ENCODE measurements at places on chromosomes 3 and 15.
A peak's percentile ranks its signal among the peaks of the same experiment; 100 is the strongest.

DNA sequence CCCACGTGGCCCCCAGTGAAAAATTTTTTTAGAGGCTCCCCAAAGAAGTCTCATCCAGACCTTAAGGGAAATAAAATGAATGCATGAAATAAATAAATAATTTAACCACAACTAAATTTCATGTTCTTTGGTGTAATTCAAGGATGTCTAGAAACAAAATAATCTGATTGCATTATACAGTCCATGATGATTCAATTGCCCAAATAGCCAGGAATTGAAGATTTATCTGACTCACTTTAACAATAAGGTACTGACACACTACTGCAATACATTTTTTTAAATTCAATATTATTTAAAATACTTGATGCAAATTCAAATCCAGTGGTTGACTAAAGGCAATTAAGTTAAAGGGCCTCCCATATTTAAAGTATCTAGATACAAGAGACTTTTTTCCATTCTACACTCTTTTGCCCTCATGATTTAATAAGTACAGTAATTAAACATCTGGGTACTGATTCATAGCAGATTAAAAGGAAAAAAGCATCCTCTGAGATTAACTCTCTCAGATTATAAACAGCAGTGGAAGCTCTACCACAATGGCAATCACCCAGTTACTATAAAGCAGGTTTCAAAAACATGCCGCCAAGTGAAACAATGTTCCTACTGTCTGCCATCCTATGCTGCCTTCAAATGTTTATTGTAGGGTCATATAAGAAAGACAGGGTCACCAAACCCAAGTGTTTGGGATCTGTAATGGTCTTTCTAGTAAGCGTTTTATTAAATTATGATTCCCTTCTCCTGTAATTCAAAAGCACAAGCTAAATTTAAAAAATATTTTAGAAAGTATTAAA is 9.9 kb downstream of the UQCC5 start:
- no peak for DNase-seq

- no peak for DNase-seq
Measured at GRCh38 chr15:76149291-76149915, 89.6 kb downstream of the TMEM266 start.

GRCh38 chr15:98560338-98560737 is 88.0 kb upstream of the IGF1R start:
- DNase-seq = no peak

DNA sequence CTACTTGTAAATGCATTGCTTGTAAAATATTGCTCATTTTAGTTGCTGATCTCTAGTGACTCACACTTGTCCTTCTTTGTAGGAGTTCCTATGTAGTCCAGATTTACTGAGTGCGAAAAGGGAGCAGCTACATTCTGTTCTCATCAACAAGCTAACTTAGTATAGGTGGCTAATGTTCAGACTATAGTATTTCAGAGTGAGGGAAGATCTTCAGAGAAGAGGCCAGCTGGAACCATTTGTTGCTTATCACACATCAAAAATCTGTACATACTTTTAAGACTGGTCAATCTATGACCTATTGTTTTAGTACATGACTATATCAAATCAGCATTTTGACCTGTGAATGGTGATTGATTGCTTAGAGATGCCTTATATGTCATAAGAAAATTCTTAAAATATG is 71.3 kb upstream of the THSD4 start:
- DNase-seq = no peak

DNA sequence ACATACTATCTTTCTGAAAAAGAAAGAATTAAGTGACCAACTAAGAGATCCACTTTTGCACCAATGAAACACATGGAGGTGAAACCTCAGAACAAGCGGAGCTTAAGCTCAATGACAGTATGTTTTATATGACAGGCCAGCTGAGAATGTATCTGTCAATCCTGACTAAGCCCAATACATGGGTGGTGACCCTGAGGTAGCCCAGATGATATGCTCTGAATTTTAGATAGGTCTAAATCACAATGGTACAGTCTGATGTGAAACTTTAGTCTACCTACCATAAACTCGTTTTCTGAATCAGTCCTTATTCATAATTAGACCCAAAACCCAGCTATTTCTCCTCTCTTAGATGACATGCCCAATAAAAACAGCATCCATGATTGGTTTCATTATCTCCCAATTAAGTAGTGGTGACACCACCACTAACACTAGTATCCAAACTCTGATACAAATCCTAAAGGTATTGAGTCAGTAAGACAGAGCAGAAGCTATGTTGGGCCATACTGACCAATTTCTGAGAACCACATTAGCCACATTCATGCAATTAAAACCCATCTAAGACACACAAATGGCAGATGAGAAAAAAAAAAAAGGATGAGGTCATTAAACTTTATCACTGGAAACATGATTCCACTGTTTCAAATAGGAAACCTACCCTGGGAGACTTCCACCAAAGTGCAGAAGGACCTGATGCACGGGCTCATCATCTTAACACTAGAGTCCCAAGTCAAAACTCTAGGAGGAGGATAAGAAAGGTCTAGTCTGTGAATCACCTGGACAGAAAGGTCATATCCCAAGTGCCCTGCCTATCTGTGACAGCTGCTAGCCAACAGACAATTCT is 20.6 kb downstream of the CMTM6 start:
- no peak for DNase-seq

DNA sequence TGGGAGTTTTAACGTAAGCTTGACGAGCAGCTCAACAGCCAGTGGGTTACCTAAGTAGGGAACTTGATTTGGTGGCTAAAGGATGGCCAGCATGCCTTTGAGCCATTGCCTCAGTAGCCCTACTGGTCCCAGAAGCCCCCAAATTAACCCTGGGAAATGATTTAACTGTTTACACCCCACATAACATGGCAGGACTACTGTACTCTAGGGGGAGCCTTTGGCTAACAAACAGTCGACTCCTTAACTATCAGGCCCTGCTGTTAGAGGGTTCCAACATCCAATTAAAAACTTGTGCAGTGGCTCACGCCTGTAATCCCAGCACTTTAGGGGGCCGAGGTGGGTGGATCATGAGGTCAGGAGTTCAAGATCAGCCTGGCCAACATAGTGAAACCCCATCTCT is 9.4 kb upstream of the SMCO1 start:
- no peak for DNase-seq

DNA sequence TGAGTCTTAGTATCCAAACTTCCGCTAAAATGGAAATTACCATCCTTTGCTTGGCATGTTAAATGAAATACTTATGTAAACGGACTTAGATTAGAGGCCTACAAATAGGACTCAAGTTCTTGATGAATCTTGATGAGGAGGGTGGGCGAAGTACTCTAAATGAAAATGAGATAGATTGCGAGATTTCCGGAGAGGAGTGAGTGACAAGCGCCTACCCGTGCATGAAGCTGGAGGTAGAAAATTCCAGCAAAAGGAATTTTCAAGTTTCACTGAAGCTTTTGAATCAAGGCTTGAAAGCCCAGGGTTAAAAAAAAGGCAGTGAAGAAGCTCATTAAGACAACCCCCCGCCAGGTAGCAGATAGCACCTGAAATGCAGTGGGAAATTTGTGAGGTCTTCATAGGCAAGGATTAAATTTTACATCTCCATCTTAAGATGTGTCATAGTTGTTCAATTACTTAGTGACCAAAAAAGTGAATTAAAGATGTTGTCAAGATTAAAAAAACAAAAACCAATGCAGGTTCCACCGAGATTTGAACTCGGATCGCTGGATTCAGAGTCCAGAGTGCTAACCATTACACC is 655 bp upstream of the RAB11A start:
- DNase-seq = no peak

DNA sequence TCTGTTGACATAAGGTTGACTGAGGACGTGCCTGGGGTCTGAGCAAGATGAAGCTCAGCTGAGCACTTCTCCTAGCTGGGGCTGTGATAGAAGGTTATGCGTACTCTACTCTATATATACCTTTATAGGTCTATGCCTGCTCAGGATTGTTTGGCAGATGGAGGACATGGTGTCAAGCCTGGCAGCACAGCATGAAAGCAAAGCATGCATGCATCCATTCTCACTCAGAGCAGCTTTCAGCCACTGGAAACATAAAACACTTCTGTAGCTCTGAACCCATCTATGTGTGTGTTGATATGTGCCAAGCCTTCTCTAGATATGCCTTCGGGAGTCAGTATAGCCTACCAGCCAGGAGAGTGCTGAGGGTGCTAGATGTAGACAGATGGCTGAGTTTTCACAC is 142.3 kb upstream of the NUDT16 start:
- no peak for DNase-seq

DNA sequence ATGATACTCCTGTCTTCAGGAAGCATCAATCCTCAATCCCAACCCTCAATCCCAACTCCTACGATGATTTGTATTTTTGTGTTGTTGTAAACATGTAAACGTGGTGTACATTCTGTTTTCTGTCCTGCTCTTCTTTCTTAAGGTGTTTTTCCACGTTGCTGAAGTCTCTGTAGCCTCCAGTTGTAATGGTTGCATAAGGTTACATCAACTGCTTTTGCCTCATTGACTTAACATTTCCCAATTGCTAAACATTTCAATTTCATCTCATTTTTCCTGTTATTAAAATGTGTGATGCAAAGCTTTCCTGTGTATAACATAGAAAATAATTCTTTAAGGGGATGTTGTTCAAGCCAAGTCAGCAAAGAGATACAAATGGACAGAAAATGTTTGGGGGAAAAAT is 33.4 kb downstream of the HRH1 start:
- no peak for DNase-seq

DNA sequence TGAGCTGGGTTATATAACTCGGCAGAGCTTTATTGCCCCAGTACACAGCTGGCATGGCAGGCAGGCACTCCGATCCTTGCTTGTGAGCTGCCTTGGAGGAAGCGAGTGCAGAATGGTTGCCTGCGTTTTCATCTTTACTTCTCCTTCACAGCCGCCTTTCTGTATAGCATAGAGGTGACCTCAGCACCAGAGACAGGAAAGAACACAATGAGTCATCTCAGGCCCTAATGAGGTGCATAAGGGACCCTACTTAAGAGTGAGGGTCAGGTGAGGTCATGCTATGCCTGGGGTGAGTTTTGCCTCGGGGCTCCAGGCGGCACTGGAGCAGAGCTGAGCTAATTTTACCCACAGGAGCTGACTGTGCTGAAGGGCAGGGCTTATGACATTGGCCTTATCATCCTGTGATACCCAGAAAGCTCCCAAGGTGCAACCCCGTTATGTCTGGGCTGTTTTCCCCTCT is 43.5 kb downstream of the LPP start:
- no peak for DNase-seq

DNA sequence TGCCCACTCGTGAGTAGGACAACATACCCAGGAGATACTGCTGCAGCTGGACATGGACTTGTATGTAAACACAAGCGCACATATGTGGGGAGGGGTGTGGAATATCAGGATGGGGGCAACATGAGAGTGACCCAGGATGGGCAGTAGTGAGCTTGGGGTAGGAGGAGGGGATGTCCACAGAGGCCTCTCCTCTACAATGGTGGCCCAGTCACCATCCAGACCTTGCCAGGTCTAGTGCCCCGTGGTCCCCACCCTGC is 266 bp upstream of the ZBTB47 start:
- DNase-seq = no peak

DNA sequence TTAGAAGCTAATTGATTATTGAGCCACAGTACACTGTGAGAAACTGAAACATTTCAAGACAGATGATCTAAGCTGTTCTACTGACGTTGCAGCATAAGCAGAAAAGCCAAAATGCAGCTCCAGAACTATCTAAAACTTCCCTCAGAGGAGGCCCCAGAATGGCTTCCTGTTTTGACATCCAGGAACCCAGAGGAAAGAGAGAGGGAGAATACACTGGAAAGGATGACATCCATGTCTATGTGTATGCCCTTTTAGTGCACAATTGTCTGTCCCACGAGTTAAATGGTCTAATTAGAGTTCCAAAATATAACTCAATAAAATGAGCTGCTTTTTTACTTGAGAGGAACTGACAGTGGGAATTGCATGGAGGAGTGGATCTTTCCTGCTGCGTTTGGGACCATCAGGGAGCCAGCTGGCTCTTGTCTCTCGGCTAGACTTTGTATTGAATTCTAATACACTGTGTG is 688.1 kb downstream of the ZNF385D start:
- DNase-seq = no peak

DNA sequence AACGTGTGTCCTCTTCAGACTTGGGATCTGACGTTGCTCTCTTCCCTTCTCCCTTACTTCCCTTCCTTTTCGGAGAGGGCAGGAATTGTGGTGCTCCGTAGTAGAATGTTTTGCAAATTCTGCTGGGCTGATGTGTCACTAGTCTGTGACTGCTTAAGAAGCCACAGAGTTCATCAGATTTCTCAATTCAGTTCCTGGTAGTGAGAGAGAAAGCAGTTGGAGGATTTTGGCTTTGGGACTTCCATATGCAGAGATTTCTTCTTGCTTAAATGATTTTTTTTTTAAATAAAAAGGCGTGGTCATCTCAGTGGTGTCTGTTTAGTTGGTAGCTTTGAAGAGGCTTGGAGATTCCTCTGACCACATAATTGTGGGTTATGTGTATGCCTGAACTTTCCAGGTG is 10.1 kb downstream of the CEMIP start:
- no peak for DNase-seq

DNA sequence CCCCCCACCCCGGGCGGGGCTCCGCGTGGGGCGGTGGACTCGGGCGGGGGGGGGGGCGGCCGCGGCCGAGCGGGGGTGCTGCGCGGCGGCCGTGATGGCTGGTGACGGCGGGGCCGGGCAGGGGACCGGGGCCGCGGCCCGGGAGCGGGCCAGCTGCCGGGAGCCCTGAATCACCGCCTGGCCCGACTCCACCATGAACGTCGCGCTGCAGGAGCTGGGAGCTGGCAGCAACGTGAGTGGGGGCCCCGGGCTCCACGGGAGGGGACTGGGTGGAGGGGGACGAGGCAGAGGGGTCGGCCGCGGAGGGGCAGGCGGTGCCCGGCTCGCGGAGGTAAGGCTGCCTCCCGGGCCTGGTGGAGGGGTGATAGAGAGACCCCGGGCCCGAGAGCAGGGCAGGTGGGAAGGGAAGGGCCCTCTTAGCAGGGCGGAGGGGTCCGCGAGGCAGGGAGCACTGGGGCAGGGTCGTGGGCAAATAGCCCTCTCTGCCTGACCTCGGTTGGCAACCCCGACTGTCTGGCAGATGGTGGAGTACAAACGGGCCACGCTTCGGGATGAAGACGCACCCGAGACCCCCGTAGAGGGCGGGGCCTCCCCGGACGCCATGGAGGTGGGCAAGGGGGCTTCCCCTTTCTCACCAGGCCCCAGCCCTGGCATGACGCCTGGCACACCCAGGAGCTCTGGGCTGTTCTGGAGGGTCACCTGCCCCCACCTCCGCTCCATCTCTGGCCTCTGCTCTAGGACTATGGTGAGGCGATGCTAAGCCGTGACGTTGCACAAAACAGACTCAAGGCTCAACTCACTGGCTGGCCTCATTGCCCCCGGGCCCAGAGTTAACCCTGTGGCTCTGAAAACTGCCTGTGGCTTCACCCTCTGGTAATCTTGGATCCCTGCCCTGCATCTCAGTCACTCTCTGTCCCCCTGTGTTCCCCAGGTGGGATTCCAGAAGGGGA is at the start of gene ECE2:
TSS of gene ECE2 (plus strand) at position 62 of the 950 bp plus-strand sequence. CDS start at position 194, 132 bp downstream.
- peak; percentile 50 for DNase-seq
